ENCODE measurements at places on chromosomes 4 and X.
A peak's percentile ranks its signal among the peaks of the same experiment; 100 is the strongest.

- no peak for DNase-seq
Observed at GRCh38 chr4:11480683-11481082, 52.0 kb upstream of the HS3ST1 start.

GRCh38 chr4:47945930-47946726 is 31.7 kb upstream of the NFXL1 start:
- DNase-seq, result no peak

DNA sequence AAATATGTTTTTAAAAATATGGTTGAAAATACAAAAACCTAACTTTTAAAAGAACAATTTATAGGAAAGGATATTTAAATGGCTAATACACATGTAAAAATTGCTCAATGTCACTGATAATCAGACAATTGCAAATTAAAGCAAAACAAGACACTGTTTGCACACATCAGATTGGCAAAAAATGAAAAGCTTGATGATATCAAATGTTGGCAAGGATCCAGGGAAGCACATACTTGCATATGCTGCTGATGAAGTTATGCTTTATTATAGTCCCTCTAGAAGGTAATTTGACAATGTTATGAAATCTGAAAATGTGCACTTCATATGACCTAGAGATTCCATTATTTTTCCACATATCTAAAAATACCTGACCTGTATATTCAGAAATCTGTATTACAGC is 45.7 kb upstream of the EPGN start:
- no peak for DNase-seq

- DNase-seq, result peak; percentile 47
Observed at GRCh38 chr4:52051213-52051614, at the start of gene SPATA18. SPATA18 (plus strand) TSS chr4:52051304; CDS start chr4:52051705, 401 bp downstream.

GRCh38 chr4:103934178-103934789 is 214.5 kb upstream of the TACR3 start:
- DNase-seq, result peak; percentile 12

GRCh38 chr4:161525121-161525520 is 638.7 kb downstream of the FSTL5 start:
- DNase-seq, result no peak

DNA sequence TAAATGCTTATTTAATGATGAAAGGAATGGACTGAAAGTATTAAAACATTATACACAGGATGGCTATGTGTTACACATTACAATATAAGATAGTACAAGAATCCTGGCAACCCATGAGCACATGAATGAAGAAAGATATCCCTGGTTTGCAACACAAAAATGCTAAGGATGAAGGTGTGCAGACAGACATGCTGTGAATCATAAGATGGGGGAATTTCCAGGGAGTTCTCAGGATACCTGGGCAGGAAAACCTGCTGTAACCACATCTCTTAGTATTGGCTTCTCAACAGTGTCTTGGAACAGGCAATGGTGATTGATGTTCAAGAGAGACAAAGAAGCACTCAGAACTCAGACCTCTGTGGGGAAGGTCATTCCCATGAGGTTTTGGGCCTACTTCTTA is 23.9 kb upstream of the ANOS1 start:
- DNase-seq, result no peak

- DNase-seq, result no peak
Observed at GRCh38 chrX:136742721-136743379, 37.9 kb downstream of the ARHGEF6 start.

GRCh38 chr4:70463335-70463734 is 8.7 kb upstream of the MUC7 start:
- no peak for DNase-seq

DNA sequence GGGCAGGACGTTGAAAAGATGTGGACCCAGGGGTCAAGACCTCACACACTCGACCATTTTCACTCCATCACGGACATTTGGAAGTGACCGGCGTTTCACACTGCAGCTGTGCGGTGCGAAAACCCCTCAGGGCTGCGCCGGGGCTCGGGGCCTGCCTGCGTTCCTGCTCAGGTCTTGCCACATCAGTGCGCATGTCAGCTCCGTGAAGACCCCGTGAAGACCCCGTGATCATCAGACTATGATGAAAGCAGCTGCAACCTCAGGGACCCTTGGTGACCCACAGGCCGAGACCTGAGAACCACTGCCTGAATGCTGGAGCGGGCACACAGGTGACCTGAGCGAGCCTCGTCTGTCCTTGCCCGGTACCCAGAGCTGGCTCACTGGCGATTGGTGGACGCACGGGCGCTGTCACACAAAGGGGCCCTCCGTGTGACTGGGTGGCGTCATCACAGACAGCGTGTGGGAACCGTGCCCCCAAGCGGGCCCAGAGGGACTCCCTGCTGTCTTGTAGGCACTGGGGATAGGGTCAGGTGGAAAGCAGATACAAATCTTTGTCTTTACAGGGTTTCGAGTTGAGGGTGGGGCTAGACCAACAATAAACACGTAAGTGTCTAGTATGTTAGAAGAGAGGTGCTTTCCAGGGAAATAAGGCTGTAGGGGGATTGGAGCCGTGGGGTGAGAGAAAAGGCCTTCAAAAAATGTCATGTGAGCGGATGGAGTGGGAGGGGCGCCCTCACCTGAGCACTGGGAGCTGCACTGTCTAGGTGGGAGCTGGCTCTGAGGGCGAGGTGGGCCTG is 12.7 kb downstream of the MSANTD1 start:
- no peak for DNase-seq

GRCh38 chrX:25131055-25131454 is 115.3 kb upstream of the ARX start:
- DNase-seq, result no peak

GRCh38 chrX:51917604-51918003 is 24.2 kb downstream of the MAGED1 start:
- no peak for DNase-seq

DNA sequence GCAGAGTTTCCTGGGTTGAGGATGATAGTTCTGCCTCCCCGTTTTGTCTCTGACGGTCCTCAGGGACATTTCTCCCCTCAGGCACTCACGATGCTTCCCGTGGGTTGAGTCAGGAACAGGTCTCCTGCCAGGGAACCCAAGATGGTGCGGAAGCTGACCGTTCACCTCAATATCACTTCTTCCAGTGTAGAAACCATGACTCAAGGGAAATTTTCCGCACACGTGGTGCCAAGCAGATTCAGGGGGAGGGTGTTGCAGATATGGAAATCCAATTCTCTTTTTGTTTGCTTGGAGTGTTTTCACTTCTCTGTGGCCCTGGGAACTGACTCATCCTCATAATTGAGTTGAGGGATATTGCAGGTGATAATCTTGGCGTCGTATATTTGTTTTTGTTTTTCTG is 46.7 kb downstream of the CXorf49B start:
- DNase-seq, result no peak

GRCh38 chr4:3781997-3782930 is 16.1 kb downstream of the ADRA2C start:
- DNase-seq, result no peak

GRCh38 chr4:48025005-48025404 is 8.4 kb downstream of the NIPAL1 start:
- DNase-seq, result peak; percentile 6

GRCh38 chr4:160373911-160374310 is 1271.0 kb downstream of the RAPGEF2 start:
- DNase-seq, result no peak

- DNase-seq, result peak; percentile 13
Observed at GRCh38 chr4:169765835-169766234, 8.1 kb upstream of the HPF1 start.

DNA sequence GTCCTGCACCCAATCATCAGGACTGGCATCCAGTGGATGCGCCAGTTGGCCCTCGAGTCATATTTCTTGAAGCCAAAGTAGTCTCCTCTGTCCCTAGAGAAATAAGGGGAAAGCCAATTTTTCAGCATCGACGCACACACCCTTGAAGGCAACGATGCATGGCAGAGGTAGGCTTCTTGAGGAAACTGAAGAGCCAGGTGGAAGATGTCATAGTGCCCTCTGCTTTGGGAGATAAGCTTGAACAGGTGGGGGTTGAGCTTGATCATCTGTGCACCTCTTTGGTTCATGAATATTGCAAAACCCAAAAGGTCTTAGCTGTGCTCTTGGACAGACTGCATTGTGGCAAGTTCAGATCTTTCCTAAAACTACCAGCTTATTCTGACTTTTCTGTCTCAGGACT is 34.6 kb upstream of the WDR1 start:
- DNase-seq, result no peak

DNA sequence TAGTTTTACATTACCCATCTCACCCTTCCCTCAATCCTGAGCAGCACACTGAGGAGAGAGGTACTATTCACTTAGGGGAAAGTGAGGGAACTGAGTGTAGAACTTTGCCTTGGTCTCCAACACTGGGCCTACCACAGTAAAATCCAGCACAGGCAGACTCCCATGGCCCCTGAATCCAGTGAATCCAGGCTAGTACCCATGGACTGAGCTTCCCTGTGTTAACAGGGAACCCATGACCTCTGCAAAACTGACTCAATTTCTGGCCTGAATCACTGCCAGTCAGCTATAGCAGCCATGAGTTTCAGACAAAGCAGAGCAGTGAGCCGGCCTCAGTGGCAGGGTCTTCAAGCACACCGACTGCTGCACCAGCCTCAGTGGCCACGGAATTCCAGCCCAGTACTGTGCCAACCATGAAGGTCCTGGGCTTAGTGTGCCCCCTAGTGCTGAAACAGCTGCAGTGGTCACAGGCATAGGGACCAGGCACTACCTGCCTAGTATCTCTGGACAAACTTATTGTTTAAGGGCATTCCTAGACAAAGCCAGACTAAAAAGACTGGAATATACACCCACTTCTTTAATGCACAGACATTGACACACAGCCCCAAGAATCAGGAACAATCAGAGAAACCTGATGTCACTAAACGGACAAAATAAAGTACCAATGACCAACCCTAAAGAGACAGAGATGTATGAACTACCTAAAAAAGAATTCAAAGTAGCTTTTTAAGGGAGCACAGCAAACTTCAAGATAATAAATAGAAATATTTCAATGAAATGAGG is 127.4 kb upstream of the RPL34 start:
- DNase-seq, result no peak

DNA sequence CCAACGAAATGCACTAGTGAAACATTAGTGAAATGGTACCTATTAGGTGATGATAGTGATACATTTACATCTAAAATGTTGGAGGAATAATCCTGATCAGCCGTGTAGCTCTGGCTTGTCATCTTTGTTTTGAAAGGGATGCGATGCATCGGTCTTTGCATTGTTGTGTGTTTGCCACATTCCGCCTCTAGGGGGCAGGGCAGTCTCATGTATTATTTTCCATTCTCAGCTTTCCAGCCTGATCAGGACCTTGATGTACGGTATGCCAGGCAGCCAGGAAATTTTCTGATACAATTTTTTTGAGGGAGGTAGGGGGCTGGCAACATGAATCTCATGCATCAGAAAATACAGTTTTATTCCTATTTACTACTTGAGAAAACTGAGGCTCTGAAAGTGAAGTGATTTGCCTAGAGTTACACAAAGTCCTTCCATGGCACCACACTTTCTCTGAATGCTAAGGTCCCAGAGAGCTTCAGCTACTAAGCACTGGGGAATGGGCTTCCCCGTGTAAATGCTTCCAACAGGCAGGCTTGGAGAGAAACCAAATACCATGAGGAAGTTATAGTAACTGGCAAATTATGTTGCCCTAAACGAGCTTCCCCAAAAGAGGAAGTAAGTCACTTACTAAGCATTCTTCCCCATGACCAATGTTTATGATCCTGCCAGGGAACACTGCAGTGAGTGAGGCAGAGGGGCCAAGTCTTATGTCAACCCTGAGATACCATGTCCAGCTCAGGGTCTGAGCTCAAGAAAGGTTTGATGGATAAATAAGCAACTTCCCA is 31.8 kb upstream of the IQSEC2 start:
- peak; percentile 12 for DNase-seq

DNA sequence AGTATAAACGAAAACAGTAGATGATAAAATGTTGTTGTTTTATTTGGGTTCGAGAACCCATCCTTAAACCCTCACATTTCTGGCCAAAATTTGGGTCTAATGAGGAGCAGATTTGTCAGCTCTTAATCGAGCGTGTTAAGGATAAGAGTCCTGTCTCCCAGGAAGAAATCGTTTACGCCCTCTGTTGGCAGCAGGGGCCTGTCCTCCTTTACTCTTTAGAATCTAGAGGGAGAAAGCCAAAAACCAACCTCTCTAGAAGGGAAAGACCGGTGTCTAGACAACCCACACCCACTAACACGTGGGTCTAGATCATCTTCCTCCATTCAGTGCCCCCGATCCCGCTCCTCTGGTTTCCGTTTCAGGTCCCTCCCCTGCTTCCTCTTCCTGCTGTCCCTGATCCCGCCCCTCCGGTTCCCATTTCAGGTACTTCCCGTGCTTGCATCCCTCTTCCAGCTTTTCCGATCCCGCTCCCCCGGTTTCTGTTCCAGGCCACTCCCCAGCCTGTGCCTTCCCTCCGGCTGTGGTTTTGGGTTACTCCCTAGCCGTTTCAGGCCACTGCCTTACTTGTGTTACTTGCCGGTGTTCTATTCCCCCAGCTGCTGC is 339.1 kb downstream of the PAPSS1 start:
- DNase-seq, result peak; percentile 9

DNA sequence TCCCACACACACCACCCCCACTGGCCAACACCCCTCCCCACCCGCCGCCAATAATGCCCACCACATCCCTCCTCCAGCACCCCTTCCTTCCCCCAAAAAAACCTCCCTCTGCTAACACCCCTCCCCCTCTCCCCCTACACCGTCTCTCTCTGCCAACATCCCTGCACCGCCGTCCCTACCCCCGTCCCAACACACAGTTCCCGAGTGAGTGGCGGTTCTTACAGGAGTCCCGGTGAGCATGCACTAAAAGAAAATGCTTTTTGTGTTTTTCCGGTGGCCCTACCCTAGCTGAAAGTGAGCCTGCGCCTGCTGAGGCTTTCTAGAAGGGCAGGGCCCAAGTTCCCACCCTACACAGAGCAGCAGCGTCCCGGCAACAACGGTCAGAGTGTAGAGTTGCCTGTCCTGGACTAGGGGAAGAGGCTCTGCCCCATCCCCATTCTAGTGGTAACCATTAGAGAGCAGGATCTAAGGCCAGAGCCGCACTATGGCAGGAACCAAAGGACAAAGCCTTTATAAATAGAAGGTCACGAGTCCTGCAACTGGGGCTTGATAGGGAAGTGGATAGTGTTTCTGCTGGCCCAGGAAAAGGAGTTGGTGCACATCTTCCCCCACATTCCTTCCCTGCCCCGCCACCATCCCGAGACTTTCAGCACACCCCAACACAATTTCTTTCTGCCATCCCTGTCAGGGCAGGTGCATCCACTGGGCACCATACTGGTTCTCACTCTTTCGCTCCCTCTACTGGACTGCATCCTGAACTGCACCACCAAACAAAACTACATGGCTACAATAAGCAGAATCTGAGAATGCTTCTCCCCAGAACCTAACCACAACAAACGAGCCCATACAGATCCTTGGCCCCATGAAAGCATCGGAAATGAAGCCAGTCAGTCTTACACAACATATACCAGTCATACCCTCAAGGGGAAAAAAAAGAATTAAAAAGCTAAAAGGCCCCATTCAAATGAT is 78.1 kb upstream of the PAGE3 start:
- DNase-seq, result no peak
